ENCODE measurements at places on chromosomes 16 and 17.

DNA sequence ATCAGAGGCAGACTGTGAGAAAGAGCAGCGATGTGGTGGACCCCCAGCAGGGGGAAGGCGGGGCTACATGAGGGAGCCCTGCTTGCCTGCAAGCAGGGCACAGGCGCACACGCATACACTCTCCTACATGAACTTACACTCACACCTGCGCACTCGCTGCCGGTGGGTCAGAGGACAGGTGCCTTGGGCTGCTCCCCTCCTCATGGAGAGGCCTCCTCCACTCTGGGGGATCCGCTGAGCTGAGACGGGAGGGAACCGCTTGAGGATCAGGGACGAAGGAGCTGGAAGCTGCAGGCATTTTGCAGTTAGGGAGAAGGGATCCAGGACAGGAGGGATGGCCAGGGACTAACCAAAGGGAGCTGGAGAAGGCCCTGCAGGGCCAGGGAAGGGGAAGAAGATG is 14.2 kb downstream of the OSBPL7 start:
- DNase-seq, result no peak

DNA sequence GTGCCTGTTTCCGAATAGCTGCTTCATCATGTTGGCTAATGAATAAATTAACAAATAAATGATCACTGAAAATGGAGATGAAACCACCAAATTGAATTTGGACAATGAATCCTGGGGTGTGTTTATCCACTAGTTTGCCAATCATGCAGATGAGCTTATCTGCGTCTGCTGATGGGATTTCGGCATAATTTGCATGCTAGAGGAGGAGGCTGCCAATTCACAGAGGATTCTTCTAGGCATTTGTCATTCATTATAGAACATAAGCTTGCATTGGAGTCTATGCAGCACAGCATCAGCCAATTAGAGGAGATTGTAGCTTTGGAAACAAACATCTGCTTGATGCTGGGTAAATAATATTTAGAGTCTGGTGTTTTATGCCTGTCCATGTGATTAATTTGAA is 123.1 kb downstream of the NPIPB5 start:
- no peak for DNase-seq

- no peak for DNase-seq
Measured at GRCh38 chr16:9251026-9251425, 159.6 kb downstream of the HAPSTR1 start.

- no peak for DNase-seq
Measured at GRCh38 chr17:27346228-27346899, 52.5 kb downstream of the WSB1 start.

GRCh38 chr16:10598157-10598556 is 17.8 kb upstream of the EMP2 start:
- no peak for DNase-seq

Measured in fibroblast of villous mesenchyme (primary cell).